ENCODE measurements at places on chromosomes 4 and X. TPM values are rescaled to one million over a fixed set of nuclear protein-coding genes. Genes with fewer than 3 reads are reported as not detected.

RHOXF2 gene
- not detected for total RNA-seq

HHIP gene
- 3.6 TPM for total RNA-seq

DNA sequence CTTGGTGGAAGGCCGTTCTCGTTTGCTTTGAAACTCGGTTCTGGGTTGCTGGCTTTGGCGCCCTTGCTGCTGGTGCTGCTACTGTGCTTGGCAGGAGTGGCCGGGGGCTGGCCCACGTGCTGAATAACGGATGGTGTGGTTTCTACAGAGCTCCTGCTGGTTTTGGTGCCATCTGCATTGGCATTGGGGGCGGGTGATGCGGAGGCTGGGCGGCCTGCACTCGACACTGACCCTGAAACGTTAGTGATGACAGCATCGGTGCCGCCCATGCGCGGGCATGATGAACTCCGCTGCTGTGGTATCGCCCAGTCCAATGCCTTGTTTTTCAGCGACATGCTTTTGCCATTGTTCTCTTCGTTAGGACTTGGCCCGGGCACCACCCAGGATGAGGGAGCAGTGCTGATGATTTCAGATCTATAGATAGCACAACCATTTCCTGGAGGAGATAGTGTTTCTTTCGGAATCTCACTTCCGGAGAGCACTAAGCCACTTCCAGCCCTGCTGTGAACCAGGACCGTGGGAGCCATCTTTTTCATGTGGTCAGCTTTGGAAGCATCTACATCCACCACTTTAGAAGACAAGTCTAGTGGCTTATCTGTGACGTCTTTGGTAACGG, 24.2 kb downstream of the BCOR start:
- DNase-seq: no peak

DNA sequence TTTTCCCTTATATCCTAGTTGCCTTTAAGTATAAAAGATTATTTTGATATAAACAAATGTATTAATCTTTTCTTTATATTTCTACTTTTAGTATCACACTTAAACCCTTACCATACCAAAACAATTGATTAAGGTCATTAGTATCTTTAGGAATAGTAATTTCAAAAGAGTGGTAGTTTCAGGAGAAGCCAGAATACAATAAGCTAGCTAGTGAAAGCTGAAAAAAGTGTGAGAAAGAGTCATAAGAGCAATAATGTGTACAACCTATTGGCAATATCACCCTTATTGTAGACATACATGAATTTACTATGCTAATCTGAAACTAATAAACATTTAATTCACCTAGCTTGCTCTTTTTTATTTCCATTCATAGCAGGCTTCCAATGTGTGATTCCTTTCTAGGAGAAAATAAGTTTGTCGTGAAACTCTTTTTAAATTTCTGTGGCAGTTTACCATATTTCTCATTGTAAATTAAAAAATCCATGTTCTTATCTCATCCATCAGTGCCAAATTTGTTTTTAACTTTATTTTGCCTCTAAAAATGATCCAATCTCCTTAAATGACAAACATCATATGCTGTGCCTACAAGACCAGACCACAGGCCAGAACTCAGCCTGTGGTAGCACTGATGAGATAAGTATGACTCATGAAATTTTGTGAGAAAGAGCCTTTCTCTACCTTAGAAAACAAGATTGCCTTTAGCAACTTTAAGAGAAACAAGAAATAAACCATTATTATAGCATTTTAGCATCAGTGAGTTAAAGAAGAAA, 8.1 kb downstream of the NEK1 start:
- DNase-seq: no peak

DNA sequence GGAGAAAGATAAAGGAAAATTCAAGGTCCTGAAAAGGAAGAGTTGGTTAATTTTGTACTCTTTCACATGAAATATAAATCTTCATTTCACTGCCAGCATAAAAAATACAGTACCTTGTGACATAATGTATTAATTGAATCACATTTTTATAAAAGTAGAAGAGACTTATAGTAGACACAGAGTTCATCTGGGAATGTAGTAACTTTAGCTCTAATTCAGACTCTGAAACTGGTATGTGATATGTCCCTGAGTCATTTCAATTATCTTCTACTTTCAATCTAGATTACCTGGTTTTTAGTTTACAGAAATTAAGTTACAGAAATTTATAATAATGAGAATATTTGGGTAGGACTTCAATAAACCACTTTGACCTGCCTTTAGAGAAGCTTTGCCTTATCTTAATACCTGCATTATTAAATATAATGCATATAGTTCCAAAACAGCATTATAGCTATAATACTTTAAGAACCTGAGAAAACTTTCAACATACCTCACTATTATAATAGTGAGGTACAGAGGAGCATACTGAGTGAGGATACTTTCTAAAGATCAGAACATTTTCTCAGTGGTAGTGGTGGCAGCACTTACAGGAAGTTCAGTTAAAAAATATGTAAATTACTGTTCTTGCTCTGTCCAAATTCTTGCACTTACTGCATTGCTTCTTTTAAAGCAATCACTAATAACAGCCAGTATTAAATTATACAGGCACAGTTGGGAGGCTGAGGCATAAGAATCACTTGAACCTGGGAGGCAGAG, 11.2 kb downstream of the NEK1 start:
- no peak for DNase-seq

GRCh38 chrX:71650333-71650969, 16.9 kb upstream of the LOC101059915 start:
- no peak for DNase-seq

GRCh38 chrX:10952619-10953018, 158.5 kb upstream of the HCCS start:
- no peak for DNase-seq

- DNase-seq: no peak
Observed at GRCh38 chr4:38004887-38005286, 44.7 kb downstream of the PTTG2 start.

DNA sequence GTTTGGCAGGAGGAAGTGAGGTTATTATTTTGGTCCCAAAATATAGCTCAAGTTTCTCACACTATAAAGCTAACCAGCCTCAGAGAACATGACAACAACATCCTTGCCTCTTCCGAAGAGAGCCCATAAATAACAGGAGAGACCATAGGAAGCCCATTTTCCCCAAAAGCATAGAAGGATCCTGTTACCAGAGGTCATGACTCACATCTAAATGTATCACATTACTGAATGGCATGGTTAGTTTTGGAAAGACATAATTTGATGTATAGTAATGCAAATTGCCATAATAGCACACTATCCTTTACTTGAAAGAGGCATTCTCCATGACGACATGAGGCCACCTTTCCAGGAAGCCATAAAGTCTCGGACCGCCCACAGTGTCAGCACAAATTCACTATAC, 238.8 kb upstream of the GRIA3 start:
- no peak for DNase-seq
